ENCODE measurements at places on chromosomes 2 and 18. TPM values are rescaled to one million over a fixed set of nuclear protein-coding genes. Genes with fewer than 3 reads are reported as not detected.

Gene UGT1A10
- total RNA-seq, result not detected

Gene THSD7B
- total RNA-seq, result 0.22 TPM

Gene BZW1
- total RNA-seq, result 63.2 TPM

Gene MTX2
- 52.0 TPM for total RNA-seq

Measured in left ventricle myocardium inferior (tissue), 1 donor.